ENCODE measurements at places on chromosomes 13 and 19. TPM values are rescaled to one million over a fixed set of nuclear protein-coding genes. Genes with fewer than 3 reads are reported as not detected.

DNA sequence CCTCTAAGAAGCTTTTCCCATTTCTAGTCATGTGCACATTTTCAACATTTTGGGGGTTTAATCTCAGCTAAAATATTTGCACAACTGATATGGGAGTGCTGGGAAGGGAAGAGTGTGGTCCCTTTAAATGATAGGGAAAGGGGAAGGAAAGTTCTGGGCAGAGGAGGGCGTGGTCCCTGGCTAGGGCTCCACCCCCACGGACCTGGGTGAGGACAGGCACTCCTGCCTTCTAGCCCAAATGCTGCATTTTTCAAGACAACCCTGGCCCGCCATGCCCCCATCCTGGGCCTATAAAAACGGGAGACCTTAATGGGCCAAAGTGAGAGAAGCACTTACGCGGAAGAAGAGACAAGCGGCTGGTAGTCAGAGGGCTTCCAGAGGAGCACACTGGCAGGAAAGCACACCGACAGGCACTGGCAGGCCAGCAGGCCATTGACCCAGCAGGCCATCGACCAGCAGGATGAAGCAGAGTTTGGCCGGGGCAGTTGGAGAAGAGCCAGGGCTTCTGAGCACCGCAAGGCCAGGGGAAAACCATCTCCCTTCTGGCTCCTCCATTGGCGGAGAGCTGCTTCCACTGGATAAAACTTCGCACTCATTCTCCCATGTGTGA lies 266.7 kb downstream of the SPRY2 start:
- H3K27ac ChIP-seq, result no peak overlapping the region
- H3K4me3 ChIP-seq, result no peak overlapping the region
- no peaks in the 10 kb centered on the region for H3K36me3 ChIP-seq
- DNase-seq, result no peak
- no peaks in the 10 kb centered on the region for H3K27me3 ChIP-seq

Gene IL4I1
- total RNA-seq, result not detected

Gene ELAVL3
- total RNA-seq, result 0.66 TPM

GRCh38 chr13:20719783-20720182 lies 16.3 kb downstream of the IL17D start:
- H3K4me1 ChIP-seq, result peaks cover 20% of the 10 kb centered on the region
- no peak for DNase-seq
- H3K27me3 ChIP-seq, result peaks cover 23% of the 10 kb centered on the region
- no peaks in the 10 kb centered on the region for H3K36me3 ChIP-seq
- no peak overlapping the region for H3K27ac ChIP-seq

- H3K27ac ChIP-seq, result peak overlapping the region; percentile 88
- H3K4me3 ChIP-seq, result no peak overlapping the region
- DNase-seq, result no peak
- H3K27me3 ChIP-seq, result no peaks in the 10 kb centered on the region
Measured at GRCh38 chr13:33262062-33262487, 23.5 kb downstream of the STARD13 start.

Measured in left ventricle myocardium inferior (tissue), 1 donor.